ENCODE measurements at places on chromosomes 12 and 14.

DNA sequence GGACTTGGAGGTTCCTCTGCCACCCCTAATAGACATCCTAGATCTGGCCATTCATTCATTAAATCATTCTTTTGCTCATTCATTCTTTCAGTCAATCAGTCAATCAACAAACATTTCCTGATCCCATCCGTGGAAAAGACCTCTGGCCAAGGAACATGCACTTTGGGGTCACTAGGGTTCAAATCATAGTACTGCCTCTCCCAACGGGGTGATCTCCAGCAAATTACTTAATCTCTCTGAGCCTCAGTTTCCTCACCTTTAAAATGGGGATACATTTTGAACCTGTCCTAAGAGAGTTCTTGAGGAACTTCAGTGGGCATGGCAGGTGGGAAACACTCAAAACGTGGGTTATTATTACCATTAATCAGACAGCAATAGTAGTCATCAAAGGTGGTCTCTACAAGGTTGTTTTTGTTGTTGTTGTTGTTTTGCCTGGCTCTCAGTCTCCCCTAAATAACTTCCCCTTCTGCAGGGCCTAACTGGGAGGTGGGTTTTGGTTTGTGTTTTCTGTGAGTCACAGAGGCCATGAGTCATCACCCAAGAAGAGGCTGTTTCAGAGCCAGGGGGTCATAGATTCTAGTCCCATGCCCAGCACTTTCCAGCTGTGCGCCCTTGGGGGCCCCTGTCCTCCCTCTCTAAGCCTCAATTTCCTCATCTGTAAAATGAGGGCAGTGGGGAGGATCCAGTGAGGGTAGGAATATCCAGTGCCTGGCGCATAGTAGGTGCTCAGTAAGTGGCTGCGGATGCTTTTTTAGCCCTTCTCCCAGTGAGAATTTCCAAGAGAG is 16.9 kb upstream of the FAM222A start:
- DNase-seq: no peak

GRCh38 chr12:80813820-80814219 is 97.1 kb downstream of the MYF5 start:
- no peak for DNase-seq

GRCh38 chr12:47770086-47770726 is 2.8 kb upstream of the SLC48A1 start:
- no peak for DNase-seq

- no peak for DNase-seq
These were observed 63.6 kb upstream of the BCL2L14 start for GRCh38 chr12:12007001-12007712.

- DNase-seq: no peak
These were observed 41.6 kb upstream of the PYGL start for GRCh38 chr14:50985859-50986331.

- DNase-seq: no peak
These were observed 232.8 kb upstream of the FBXO33 start for GRCh38 chr14:39665075-39665475.

- no peak for DNase-seq
These were observed 160.8 kb upstream of the GZMB start for GRCh38 chr14:24794644-24795305.

- DNase-seq: no peak
These were observed 8.8 kb downstream of the TBX5 start for GRCh38 chr12:114396869-114397719.

DNA sequence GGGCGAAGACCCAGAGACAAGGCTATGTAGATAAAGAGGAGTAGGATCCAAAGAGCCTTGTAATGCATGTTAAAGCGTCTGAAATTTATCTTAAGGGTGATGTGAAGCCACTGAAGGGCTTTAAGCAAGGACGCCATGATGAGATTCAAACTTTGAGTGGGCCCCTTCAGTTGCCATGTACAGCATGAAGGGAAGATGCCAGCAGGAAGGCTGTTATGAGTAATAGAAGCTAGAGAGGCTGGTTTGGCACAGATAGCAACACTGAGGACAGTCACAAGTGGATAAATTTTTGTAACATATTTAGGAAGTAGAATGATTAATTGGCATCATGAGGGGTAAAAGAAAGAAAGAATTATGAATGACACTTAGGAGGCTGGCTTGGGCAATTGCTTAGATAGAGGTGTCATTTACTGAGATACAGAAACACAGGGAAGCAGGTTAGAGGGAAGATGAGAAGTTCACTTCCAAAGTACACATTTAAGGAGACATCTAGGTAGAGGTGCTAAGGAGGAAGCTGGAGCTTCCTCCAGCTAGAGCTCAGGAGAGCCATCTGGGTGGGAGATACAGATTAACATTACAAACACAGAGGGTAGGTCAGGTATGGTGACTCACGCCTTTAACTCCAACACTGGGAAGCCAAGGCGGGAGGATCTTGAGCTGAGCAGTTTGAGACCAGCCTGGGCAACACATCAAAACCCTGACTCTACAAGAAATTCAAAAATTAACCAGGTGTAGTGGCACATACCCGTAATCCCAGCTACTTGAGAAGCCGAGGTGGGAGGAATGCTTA is 13.7 kb downstream of the ATG2B start:
- no peak for DNase-seq

DNA sequence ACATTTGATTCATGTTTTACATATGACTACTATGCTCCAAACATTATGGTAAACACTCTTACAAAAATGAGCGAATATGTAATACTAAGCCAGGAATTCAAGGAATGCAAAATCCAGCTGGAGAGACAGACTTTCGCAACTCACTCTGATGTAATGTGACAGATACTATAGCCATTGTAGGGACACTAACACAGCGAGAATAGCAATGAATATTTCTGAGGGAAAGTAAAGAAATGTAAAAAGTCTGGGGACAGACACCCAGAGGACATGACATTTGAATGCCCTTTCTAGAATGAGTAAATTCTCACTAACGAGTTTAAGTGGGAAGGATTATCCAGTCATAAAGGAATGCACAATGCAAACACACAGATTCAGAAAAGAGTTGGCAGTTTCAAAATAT is 121.9 kb downstream of the PIK3C2G start:
- no peak for DNase-seq

- DNase-seq: no peak
These were observed 36.2 kb downstream of the TMEM120B start for GRCh38 chr12:121748571-121749265.

GRCh38 chr14:37623426-37623951 is 28.1 kb downstream of the TTC6 start:
- no peak for DNase-seq

DNA sequence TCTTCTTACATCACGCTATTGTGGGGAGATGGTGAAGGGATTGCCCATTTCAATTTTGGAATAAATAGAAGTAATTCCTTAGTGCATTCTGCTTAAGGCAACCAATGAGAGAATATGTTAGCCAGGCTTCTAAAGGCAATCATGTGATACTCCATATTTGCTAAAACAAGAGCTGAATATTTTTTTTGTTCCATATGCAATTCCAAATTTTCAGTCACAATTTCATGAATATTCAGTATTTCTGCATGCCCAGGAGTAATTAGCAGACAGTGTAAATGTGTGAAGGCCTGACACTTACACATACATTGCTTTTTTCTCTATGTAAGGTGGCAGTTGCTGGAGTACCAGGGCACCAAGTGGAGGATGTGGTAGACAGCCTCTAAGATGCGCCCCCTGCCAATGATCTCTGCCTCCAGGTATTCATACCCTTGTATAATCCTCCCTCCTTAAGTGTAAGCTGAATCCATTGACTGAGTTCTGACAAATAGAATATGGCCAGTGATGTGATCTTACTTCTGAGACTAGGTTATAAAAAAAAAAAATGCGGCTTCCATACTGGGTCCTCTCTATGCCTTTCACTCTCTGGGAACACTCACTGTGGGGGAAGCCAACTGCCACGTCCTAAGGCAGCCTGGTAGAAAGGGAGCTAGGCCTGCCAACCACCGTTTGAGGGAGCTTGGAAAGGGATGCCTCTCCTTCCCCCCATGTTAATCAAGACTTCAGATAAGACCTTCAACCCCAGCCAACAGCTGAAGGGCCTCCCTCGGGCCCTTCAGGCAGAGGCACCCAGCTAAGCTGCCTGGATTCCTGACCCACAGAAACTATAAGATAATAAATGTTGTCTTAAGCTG is 62.7 kb upstream of the PTGR2 start:
- no peak for DNase-seq

DNA sequence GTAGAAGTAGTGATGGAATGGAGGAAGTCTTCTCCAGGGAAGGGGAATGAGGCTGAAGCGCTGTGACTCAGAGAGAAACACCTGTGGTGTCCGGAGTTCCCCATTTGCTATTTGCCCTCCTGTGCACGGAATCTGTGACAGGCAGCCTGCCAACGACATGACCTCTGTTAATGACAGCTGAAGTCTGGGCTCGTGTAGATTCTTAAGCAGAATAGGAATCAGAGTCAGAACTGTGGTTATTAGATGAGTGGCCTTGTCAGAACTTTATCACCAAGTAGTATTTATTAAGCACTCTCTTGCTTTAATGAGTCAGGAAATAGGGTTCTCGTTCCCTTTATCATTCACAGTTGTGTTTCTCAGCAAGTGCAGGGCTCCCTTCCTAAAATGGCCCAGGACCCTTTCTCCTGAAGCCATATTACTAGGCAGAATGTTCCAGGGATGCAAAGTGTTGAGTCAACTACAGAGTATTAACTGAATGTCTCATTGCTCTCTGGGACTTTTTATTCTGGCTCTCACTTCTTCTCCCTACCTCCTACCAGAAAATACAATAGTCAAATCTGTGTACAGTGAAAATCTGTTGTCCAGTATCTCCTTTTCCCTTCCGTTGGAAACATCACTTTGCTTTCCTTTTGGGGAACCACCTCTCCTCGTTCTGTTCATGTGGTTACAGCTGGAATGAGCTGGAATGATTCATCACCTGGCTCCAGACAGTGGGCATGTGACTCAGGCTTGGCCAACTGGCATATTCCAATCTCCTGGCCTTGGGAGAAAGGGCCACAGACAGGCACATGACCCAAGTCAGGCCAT is 77.8 kb upstream of the MAX start:
- DNase-seq: no peak

DNA sequence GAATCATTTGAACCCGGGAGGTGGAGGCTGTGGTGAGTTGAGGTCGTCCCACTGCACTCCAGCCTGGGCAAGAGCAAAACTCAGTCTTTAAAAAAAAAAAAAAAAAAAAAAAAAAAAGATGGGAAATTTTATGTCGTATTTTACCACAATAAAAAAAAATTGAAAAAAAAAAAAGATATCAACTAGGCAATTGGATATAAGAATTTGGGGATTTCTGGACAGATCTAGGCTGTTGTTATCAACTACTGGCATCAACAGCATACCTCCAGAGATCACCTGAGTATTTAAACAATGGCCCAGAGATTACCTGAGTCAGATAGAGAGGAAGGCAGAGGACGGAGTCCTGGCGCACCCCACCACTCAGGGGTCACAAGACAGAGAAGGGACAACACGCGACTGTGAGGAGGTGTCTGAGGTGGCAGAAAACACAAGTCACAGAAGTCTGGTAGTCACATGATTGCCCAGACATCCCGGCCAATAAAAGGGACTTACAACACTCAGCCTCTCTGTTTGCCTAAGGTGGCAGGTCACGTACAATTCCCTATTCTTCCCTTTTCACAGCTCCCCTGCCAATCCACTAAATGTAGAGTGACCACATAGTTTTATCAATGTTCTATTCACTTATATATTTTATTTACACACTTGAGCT is 1.8 kb downstream of the SPRING1 start:
- DNase-seq: no peak

DNA sequence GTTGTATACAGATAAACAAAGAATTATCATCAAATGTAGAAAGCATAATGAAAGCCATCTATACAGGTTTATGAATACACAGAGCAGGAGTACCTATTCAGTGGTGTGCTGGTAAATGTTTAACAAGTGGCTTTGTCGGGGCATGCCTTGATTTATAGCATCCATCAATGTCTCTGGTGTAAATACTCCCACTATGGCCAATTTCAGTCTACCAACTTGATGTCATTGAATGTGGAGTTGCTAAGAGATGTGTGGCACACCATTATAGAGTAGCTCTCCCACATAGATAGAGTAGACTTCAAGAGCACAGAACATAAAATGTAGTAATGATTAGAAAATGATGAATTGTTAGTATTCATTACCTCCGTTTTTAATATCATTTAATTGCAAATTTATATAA is 9.3 kb downstream of the GRIP1 start:
- no peak for DNase-seq

- DNase-seq: no peak
These were observed 3.1 kb downstream of the MUCL1 start for GRCh38 chr12:54857406-54857805.

GRCh38 chr14:55138091-55138490 is 9.0 kb downstream of the LGALS3 start:
- no peak for DNase-seq

DNA sequence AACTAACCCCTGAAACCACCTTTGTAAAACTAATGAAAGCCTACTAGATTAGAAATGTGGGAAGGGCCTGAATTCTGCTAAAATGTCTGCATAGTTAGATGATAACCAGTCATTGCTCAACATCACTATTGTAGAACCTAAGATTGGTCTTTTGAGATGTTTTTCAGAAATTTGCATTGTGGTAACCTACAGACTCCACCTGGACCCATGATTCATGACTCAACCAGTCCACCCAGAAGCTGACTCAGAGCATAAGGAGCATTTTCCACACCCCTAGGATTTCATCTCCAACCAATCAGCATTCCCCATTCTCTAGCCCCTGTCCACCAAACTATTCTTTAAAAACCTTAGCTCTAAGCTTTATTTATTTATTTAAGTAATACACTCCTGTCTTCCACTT is 30.4 kb upstream of the CHGA start:
- no peak for DNase-seq

DNA sequence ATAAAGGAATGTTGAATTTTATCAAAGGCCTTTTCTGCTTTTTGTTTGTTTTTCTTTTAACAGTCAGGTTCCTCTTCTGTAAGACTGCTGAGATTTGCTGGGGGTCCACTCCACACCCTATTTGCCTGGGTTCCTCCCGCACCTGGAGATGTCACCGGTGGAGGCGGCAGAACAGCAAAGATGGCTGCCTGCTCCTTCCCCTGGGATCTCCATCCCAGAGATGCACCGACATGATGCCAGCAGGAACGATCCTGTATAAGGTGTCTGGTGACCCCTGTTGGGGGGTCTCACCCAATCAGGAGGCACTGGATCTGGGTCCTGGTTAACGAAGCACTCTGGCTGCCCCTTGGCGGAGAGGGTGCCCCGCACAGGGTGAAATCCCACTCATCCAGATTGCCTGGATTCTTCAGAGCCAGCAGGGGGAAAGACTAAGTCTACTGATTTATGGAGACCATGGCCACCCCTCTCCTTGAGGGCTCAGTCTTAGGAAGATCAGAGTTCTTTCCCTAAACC is 244.0 kb upstream of the MDGA2 start:
- no peak for DNase-seq

DNA sequence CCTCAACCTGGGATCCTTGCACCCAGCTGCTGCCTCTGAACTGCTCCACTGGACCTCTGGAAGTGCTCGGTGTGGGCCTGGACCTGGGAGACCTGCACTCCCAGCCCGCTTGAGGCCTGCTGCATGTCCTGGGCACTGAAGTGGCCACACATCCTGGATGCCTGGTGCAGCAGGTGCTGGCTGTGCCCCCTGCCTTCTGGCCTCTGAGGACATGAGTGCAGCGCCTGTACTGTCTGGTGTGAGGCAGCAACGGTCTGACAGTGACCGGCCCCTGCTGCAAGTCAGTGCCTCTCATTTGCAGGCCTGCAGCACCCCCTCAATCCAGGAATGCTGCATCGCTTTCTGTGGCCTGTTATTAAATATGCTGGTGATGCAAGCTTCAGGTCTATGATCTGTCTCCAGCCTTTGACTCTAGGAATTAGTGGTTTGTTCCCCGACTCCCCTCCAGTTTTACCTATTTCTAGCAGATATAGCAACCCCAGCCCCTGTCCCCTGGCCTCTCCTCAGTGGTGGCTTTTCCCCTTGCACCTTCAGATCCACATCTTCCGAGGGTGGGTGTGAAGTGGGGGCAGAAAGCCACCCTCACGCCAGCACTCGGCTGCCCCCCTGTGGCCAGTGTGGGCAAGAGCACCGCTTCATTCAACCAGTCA is 3.6 kb downstream of the SMIM41 start:
- DNase-seq: peak; percentile 40
